Peyer's patch (tissue), 4 donors: ENCODE measurements at places on chromosomes 7 and 10.

- DNase-seq: no peak
Measured at GRCh38 chr10:69828144-69828870, 26.6 kb downstream of the COL13A1 start.

- no peak for DNase-seq
Measured at GRCh38 chr7:25522727-25523126, 294.4 kb upstream of the NPVF start.

- no peak for DNase-seq
Measured at GRCh38 chr7:82677493-82677892, 233.9 kb upstream of the CACNA2D1 start.

- no peak for DNase-seq
Measured at GRCh38 chr10:97456034-97456685, 10.2 kb downstream of the ZDHHC16 start.

DNA sequence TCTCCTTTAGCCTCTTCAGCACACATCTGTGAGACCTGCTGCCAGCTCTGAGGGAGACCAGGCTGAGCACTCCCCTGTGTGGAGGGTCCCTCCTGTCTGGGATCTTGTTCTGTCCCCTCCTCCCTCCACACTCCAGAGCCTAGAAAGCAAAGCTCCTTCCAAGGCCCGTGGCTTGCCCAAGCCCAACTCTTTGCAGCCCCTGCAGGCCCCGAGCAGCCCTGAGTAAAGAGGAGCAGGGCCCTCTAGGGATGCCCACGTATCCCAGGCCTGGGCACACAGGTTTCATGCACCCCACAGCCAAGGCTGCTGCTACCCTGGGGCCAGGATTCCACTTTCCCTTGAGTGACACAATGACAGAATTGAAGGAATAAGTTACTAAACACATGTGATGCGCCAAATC is 24.0 kb downstream of the COBL start:
- no peak for DNase-seq

GRCh38 chr10:113179265-113179664 is 229.2 kb downstream of the TCF7L2 start:
- DNase-seq: no peak

- no peak for DNase-seq
Measured at GRCh38 chr7:52540041-52540440, 495.4 kb upstream of the POM121L12 start.

DNA sequence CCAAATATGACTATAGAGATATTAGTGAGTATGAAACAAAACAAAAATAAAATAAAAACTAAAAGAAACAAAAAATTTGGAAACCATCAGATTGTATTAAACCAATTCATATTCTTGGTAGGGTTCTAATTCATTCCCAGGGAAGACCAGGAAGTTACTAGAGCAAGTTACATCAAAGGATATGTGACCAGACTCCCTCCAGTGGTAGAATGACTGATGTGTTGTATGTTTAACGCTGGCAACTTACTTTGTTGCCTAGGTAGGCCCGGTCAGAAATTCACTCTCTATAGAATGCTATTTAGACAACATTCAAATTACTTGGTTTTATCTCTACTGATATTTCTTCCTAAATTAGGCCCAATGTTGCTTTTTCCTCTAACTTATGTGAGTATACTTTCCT is 5.2 kb downstream of the PHYHIPL start:
- no peak for DNase-seq

DNA sequence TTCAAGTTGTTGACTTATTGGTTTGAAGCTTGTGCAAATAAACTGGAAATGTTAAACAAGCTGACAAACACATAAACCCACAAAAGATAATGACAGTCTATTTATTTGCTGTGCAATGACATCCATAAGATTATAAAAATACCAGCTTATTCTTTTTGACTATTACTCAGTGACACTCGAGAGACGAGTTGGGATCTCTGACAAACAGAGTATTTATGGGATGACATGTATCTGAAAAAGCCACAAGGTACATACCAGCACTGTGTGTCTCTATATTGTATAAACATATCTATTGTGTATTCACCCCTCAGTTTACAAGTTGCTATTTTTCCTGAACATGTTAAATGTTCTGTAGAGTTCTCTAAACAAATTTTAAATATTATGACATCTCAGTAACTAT is 88.9 kb downstream of the CHRM2 start:
- no peak for DNase-seq

DNA sequence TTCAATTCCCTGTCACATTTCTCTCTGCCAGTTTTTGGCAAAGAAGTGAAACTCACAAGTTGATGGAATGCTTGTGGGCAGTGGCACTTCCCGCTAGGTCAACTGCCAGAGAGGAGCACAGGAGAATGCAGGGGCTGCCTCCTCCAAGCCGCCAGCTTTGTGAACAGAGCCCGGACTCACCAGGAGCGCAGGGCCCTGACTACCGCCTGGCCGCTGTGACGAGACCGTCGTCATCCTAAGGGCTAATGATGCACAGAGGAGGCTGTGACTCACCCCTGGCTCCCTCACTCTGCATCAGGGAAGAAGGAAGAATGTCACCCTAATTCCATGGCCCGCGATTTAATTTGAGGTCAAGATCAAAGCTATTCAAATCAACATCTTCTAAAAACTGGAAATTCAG is 123.9 kb downstream of the TAX1BP1 start:
- no peak for DNase-seq

- DNase-seq: no peak
Measured at GRCh38 chr10:124992462-124993344, 50.8 kb downstream of the ZRANB1 start.

GRCh38 chr7:45703373-45703821 is 129.2 kb downstream of the ADCY1 start:
- DNase-seq: peak; percentile 37

DNA sequence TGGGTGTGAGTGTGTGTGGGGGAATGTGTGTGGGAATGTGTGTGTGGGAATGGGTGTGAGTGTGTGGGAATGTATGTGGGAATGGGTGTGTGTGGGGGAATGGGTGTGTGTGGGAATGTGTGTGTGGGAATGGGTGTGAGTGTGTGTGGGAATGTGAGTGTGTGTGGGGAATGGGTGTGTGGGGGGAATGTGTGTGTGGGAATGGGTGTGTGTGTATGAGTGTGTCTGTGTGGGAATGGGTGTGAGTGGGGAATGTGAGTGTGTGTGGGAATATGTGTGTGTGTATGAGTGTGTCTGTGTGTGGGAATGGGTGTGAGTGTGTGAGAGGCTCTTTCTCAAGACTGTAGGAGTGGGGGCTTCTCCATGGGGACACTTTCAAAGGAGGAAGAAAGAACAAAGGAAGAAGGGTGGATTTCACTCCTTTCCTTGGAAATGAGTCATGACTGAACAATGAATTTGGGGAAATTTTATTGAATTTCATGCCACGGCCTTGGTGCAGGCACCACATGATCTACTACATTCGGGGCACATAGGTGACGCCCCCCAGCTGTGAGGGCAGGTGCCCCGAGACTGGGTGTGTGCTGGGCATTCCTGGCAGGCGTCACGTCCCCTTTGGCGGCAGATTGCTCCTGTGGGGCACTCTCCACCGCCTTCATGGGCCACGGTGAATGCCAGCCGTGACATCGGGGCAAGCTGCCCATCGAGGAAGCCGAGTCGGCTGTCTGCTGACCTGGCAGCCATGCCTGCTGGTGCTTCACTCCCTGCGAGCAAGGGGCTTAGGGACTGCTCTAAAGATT is 88.8 kb upstream of the INSIG1 start:
- DNase-seq: no peak

DNA sequence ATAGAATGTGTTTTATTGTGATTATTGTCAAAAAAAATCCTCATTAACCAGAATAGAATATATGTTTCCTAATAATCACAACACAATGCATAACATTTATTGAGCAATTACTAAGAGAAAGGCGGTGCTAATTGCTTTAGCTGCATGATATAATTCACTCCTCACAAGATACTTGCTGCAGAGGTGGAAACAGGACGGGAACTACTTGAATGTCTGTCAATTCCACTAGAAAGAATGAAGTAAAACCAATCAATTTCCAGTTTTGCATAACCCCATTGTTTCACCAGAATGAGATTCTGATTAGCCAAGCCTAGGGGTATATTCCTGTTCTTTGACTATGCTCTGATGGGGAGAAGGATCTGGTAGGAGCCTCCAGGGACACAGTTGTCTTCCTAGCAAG is 239.1 kb upstream of the NRP1 start:
- no peak for DNase-seq

GRCh38 chr7:103691291-103691690 is 245.3 kb upstream of the SLC26A5 start:
- DNase-seq: no peak

DNA sequence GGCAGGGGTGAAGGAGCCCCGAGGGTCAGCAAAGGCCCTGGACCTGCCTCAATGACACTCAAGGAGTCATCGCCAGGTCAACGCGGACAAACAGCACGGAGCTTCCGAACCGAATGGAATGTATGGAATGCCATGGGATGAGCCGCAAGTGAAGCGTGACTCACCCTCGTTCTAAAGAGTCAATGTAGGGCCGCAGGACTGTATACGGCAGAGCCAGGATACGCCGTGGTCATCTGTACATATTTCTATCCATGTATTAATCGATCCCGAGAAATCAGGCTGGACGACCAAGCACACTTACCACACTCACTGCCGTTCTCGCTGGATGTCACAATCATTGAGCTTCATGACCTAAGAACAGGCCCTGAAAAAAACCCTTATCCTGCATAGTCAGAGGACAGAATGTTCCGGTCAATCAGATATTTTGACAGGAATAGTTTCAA is 4.3 kb downstream of the SNX8 start:
- no peak for DNase-seq

- no peak for DNase-seq
Measured at GRCh38 chr10:43027331-43027955, 49.4 kb upstream of the RET start.

DNA sequence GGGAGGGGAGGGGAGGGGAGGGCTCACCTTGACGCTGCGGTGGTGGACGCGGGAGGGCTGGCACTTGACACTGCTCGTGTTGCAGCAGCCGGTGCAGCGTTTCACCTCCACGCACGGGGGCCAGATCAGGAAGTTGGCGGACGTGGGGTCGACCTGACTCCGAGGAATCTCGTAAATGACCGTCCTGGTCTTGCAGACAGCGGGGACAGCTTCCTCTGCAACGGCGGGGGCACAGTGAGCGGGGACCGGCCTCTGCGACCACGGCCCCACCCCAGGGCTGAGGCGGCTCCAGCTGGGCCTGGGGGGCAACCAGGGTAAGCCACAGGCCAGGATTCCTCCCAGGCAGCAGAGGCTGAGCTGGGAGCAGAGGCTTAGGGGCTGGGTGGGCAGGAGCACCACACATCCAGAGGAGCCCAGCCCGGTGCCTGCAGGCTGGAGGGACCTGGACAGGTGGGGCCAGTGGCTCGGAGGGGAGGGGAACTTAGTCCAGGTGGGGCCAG is 8.8 kb downstream of the PDGFA start:
- peak; percentile 25 for DNase-seq

DNA sequence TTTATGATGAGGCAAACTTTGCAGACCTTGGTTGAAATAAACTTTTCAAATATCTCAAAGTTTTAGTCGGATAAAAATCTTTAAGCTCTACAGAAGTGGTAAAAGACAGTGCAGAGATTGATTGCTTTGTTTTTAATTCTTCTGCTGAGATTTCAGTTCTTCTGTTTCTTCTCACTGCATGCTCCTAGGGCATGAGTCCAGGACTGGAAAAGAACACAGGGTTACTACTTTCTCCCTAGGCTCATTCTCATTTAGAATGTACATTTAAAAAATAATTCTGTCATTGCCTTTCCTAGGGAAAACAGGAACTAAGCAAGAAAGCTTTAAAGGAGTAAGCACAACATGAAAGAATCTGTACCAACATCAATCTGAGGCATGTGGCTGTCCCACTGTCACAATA is 256.7 kb upstream of the DGKB start:
- DNase-seq: no peak

DNA sequence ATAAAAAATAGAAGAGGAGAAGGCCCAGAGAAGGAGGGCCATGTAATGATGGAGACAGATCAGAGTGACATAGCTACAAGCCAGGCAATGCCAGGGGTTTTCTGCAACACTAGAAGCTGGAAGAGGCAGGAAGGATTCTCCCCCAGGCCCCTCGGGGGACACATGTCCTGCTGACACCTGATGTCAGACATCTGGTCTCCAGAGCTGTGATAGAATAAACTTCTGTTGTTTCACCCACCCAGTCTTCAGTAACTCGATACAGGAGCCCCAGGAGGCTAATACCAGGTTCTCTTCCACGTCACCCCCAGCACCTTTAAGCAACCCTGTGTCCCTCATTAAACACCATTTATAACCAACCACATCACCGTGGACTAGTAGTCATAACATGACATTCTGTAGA is 94.9 kb downstream of the TMEM130 start:
- no peak for DNase-seq

DNA sequence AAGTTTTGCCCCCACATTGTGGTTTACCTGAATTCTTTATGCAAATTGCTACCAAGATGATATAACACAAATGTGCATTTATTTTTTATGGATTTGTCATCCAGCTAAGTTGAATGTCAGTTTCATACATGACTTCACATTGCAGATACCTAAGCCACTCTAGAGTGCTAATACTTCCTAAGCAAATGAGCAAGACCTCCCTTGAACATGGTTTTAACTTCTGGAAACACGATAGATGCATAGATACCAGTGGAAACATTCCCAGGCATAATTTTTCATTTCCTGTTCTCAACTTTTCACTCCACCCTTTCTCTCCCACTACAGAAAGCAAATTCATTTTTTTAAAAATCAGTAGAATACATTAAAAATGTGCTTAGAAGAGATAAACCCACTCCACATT is 20.3 kb downstream of the GOT1 start:
- DNase-seq: no peak

DNA sequence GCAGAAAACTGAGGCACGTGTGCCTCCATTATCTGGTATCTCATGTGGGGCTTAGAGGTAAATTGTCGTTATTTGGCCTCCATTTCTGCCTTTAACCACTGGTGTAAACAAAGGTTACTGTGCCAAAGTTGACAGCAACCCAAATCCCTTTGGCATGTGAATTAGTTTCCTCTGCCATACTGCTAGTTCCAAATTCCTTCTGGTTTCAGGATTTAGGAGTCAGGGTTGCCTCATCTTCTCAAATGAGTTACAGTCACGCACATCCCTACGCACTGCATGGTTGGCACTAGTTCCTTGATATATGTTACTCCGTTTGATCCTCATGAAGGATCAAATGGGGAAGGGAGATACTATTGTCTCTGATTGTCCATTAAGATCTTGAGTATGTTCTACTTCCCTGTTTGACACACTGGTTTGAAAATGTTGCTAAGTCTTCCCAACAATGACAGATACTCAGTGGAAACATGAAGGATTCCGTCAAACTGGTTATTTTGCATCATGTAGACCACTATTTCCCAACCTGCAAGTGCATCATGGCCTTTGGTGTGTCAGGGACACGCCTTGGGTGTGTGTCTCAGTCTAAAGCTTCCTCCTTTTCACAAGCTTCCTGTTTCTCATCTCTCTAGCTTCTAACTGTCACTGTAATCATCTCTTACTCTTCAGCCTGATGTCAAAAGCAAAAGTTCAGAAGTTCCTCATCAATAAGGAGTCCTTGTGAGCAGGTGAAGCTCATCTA is at the start of gene LIPN:
Gene LIPN, plus strand, starts transcription at position 655 of the 736 bp plus-strand sequence. CDS start 1,386 bp downstream, outside the sequence.
- no peak for DNase-seq
